ENCODE measurements at places on chromosomes 2 and 18. TPM values are rescaled to one million over a fixed set of nuclear protein-coding genes. Genes with fewer than 3 reads are reported as not detected.

DNA sequence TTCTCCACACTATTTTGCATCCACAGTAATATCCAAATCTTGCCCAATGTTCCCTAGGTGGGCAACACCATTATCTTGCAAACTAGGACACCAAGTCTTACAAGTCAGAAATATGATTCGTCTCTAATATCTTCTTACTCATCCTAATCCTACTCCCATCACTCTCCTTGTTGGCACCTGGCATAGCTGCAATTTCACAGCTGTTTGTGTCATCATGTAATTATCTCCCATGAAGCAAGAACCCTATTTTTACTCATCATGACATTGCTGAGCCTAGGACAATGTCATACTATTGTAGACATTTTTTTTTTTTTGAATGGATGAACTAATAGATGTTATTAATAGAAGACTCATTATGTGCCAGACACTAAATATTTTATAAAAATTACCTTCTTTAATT lies 91.3 kb upstream of the CCDC141 start:
- no peaks in the 10 kb centered on the region for H3K36me3 ChIP-seq
- no peaks in the 10 kb centered on the region for H3K27me3 ChIP-seq
- DNase-seq, result no peak

RNF125 gene
- 1.3 TPM for total RNA-seq

DNA sequence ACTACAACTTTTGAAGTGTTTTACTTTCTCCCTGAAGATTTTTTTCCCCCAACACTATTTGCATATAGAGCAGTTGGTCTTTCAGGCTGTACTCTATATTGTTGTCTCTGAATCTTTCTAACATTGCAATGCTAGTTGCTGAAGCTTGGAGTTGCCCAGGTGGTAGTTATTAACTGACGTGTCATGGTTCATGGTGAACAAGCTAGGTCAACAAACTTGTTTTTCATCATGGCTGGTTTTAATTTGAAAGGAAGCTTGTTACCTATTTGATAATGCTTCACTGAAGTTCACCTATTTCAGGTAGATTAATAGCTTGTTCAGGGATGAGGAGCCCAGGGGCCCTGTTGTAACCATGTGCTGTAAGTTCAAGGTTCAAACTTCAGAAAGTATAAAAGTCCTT lies 158.8 kb upstream of the ZEB2 start:
- H3K27me3 ChIP-seq, result no peaks in the 10 kb centered on the region
- DNase-seq, result no peak
- H3K4me3 ChIP-seq, result no peak overlapping the region
- no peak overlapping the region for H3K27ac ChIP-seq
- H3K36me3 ChIP-seq, result no peaks in the 10 kb centered on the region
- no peaks in the 10 kb centered on the region for H3K4me1 ChIP-seq

DNA sequence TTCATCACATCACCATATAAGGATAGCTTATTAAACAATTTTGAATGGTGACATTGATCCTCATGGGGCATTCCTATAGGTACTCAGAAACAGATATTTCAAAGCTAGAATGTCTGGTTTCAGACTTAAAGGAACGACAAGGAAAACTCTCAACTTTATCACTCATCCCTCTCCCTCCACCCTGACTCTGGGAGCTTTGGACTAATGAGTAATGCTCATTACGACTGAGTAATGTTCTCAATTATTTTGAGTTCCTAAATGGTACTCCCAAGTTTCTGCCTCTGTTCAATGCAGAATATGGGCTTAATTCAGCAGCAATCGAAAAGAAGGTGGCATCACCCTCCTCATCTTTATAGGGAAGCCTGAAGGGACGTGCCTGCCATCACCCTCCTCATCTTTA lies 43.4 kb downstream of the RFX8 start:
- no peak for DNase-seq
- H3K36me3 ChIP-seq, result no peaks in the 10 kb centered on the region
- H3K27ac ChIP-seq, result no peak overlapping the region
- no peak overlapping the region for H3K4me3 ChIP-seq
- peaks cover 15% of the 10 kb centered on the region for H3K4me1 ChIP-seq
- H3K27me3 ChIP-seq, result no peaks in the 10 kb centered on the region

FNDC4 gene
- 1.9 TPM for total RNA-seq

- peak overlapping the region; percentile 91 for H3K27ac ChIP-seq
- H3K27me3 ChIP-seq, result no peaks in the 10 kb centered on the region
- H3K4me1 ChIP-seq, result peaks cover 5% of the 10 kb centered on the region
- DNase-seq, result no peak
- H3K4me3 ChIP-seq, result peak overlapping the region; percentile 86
Measured at GRCh38 chr2:219388907-219389156, 1.1 kb upstream of the DNPEP start.

PROKR1 gene
- not detected for total RNA-seq

GRCh38 chr2:42289222-42289621 lies 71.8 kb downstream of the COX7A2L start:
- no peaks in the 10 kb centered on the region for H3K27me3 ChIP-seq
- DNase-seq, result no peak

MLPH gene
- 3.9 TPM for total RNA-seq

DNA sequence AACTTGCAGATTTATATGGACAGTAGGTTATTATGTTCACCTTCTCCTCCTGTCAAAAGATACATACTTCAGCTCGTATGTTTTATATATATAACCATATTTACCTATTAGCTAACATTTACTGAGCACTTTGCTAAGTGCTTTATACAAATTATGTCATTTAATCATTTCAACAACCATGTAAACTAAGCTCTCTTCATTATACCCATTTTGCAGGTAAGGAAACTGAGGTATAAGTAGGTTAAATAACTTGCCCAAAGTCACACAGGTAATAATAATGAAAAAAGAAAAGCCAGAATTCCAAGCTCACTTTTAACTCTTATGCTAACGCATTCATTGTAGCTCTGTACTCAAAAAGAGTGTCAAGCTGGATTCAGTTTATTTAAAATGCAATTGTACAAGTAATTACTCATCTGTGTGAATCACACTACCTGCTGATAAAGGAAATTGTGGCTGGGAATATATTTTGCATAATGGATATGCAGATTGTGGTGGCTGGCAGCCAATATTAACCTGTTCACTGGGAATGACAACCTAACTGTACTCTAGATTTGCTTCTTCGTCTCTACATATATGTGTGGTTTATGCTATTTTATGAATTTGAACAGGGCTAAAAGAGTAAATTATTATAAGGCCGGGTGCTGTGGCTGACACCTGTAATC lies 20.6 kb downstream of the SLC16A14 start:
- no peak for DNase-seq
- H3K4me3 ChIP-seq, result no peak overlapping the region
- H3K36me3 ChIP-seq, result no peaks in the 10 kb centered on the region

DNA sequence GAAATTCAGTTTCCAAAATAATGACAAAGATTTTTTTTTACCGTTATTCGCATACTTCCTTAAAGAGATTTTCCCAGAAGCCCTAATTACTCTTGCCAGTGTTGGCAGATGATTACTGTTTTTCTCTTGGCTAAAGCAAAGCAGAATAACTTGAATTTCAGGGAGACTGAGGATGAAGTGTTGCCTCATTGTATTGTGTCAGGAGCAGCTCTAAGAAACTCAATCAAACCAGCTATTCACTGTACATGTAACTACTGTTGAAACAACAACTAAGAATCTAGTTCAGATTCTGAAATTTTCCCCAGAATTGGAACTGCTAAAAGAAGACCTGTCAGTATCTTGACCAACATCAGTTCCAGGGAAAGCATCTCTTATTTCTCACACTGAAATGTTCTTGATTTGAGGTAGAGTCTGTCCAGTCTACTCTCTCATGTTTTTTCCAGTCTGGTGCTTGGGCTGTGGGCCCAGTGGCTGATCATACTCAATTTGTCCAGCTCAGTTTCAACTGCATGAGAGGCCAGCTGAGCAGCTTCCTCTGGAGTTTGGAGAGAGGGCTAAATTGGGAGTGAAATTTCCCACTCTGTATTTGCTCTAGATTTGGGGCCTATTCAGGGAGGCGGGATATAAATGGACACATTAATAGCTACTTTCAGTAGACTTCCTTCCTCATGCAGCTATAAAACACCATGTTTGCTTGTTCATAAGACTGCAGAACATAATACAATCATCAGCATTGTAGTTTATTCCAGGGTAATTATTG lies 78.5 kb downstream of the PPP1R1C start:
- peak overlapping the region; percentile 7 for H3K27ac ChIP-seq
- peak; percentile 22 for DNase-seq
- H3K27me3 ChIP-seq, result no peaks in the 10 kb centered on the region
- no peaks in the 10 kb centered on the region for H3K4me1 ChIP-seq

PLB1 gene
- total RNA-seq, result 1.8 TPM

NOL4 gene
- not detected for total RNA-seq

DNA sequence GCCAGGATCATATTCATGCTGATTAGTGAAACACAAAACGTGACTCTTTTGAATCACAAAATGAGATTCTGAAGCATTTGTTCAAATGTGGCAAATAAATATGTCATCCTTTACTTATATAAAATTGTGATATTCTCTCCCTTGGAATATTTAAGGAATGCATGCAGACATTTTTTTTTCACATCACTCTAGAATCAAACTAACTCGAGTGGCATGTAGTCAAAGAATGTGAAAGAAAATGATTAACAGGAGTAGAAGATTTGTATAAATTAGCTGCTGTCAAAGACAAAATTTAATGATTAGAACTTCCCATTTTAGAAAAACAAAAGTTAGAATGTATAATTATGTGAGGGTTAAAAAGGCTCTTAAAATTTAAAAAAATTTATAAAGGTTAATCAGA lies 721.0 kb upstream of the FAM98A start:
- no peaks in the 10 kb centered on the region for H3K36me3 ChIP-seq
- H3K4me3 ChIP-seq, result no peak overlapping the region
- DNase-seq, result no peak
- no peaks in the 10 kb centered on the region for H3K4me1 ChIP-seq

C2orf81 gene
- 0.41 TPM for total RNA-seq

- H3K36me3 ChIP-seq, result no peaks in the 10 kb centered on the region
- no peak for DNase-seq
- H3K27me3 ChIP-seq, result no peaks in the 10 kb centered on the region
Measured at GRCh38 chr18:79434607-79435401, 39.1 kb downstream of the NFATC1 start.

CYB5A gene
- 24.5 TPM for total RNA-seq

CNTNAP5 gene
- total RNA-seq, result not detected

- DNase-seq, result no peak
- no peak overlapping the region for H3K27ac ChIP-seq
- H3K27me3 ChIP-seq, result no peaks in the 10 kb centered on the region
- H3K4me3 ChIP-seq, result no peak overlapping the region
- H3K36me3 ChIP-seq, result peaks cover 48% of the 10 kb centered on the region
- H3K4me1 ChIP-seq, result peaks cover 7% of the 10 kb centered on the region
Measured at GRCh38 chr2:111128096-111128495, 7.4 kb downstream of the BCL2L11 start.

IL36RN gene
- total RNA-seq, result not detected

STK16 gene
- 16.7 TPM for total RNA-seq

DNA sequence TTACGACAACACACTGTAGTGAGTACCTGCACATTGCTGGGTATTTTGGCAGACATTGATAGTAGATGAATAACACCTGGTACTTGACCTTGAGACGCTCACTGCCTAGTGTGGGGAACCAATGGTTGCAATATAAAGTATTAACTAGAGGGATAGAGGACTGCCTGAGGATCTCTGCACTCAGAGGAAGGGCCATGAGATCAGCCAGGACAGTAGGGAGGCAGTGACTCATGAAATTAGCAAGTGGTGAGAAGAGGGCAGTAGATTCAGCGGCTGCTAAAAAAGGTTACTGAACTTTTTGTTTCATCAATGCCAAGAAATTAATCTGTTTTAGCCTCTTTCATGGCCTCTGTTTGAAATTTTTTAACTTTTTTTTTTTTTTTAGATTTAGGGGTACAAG lies 250.8 kb upstream of the TCF4 start:
- no peaks in the 10 kb centered on the region for H3K27me3 ChIP-seq
- no peak overlapping the region for H3K4me3 ChIP-seq
- no peaks in the 10 kb centered on the region for H3K4me1 ChIP-seq

SFXN5 gene
- 12.2 TPM for total RNA-seq

ZC3H6 gene
- 14.6 TPM for total RNA-seq

DNA sequence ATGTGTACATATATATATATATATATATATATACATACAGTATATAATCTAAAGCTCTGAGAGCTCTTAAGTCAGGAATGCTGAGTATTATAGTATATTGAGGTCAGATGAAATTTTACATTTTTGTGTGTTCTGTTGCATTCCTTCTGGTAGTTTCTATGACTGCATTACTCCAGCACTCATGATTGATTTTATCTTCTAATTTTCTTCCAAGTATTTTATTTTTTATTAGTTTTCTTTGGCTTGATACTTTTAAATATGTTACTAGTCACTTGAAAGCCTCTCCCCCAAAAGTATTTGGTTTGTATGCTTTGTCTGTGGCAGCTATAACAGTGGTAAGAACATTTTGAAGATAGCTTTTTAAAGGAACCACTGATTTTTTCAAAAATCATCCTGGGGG lies 25.0 kb downstream of the METTL21A start:
- no peak overlapping the region for H3K27ac ChIP-seq
- peaks cover 31% of the 10 kb centered on the region for H3K36me3 ChIP-seq
- H3K4me1 ChIP-seq, result no peaks in the 10 kb centered on the region
- no peak overlapping the region for H3K4me3 ChIP-seq

DNA sequence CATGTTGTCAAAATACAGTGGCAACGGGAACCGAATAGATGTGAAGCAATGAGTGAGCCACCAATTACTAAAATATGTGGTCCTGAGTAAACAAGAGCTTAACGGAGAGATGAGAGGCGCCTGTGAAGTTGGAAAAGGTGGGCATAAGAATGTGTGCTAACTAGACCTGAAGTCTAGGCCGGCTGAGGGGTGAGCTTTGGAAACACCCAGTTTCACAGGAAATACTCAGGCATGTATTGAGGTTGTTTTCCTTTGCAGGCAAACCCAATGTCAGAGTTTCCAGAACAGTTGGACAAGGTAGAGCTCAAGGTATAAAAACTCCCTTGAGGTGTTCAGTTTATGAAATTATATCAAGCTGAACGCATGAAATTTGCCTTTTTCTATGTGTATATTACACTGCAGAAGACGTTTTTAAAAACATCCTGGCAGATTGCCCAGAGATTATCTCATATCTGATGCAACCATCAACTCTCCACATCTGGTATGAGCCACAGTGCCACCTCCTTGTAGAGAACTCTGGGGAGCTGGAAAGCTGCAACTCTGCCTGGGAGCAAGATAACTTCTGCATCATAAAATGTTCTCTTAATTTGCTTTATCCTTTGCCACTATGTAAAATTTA lies 3.9 kb upstream of the WDSUB1 start:
- DNase-seq, result no peak
- H3K4me3 ChIP-seq, result no peak overlapping the region
- H3K27ac ChIP-seq, result no peak overlapping the region

- H3K4me3 ChIP-seq, result no peak overlapping the region
- H3K27me3 ChIP-seq, result no peaks in the 10 kb centered on the region
- DNase-seq, result no peak
- no peak overlapping the region for H3K27ac ChIP-seq
Measured at GRCh38 chr2:193371200-193371599, 1176.5 kb upstream of the TMEFF2 start.

CERKL gene
- not detected for total RNA-seq

ANKRD62 gene
- not detected for total RNA-seq

- H3K4me3 ChIP-seq, result no peak overlapping the region
- no peaks in the 10 kb centered on the region for H3K4me1 ChIP-seq
- no peak overlapping the region for H3K27ac ChIP-seq
- H3K36me3 ChIP-seq, result no peaks in the 10 kb centered on the region
- H3K27me3 ChIP-seq, result no peaks in the 10 kb centered on the region
Measured at GRCh38 chr18:36899289-36899688, 70.4 kb downstream of the KIAA1328 start.

DAPL1 gene
- total RNA-seq, result not detected

Measured in psoas muscle (tissue), 8 donors.